ENCODE measurements at places on chromosomes 2 and 18.

- no peak for DNase-seq
Observed at GRCh38 chr2:150853263-150853662, 365.8 kb upstream of the RND3 start.

DNA sequence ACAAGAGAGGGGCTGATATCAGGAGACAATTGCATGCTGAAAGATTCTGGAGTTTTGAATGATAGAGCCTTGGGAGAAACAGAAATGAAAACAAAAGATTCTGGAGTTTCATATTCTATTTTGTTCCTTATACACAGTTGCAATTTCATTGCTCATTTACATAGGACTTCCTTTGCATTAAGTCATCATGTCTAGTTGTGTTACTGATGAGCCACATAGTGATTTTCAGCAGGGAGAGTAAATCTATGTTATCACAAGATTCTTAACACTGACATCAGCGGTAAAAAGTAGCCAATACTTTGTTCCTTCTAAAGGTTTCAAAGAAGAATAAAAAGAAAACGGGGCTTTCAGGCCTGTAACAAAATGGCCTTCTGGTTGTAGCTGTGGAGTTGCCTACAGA lies 7.1 kb downstream of the ADAM17 start:
- no peak for DNase-seq

DNA sequence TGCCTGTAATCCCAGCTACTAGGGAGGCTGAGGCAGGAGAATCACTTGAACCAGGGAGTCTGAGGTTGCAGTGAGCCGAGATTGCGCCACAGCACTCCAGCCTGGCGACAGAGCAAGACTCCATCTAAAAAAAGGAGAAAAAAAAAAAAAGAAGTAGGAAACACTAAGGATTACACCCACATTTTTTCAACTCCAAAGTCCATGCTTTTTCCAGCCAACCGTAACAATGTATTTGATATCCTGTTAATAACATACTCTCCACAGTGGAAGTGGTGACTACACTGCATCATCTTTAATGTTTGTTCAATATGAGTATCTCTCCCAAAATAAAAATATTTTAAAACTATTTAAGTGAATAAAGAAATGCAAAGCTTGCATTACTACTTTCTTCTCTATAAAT lies 481.6 kb upstream of the ACVR2A start:
- no peak for DNase-seq

DNA sequence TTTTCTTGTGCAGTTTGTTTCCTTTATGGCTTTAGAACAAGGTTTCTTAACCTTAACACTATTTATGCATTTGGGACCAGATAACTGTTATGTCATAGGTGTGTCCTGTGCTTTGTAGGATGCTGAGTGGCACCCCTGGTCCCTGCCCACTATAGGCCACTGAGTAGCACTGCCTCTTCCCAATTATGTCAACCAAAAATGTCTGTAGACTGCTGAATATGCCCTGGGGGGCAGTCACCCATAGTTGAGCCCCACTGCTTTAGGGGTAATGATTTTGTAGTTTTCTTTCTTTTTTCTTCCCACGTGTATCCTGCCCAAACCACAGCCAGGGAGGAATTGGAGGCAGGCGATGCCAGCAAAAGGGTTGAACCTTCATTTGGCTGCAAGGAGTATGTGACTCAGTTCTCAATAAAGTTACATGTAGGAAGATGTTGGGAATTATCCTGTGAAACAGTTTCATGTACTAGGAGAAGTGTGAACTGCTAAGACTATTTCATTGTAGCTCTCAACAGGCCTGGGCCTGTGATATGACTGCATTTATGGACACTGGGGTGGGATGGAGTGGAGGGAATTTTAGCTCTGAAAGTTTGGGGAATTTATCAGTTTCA lies 65.7 kb downstream of the FMNL2 start:
- no peak for DNase-seq

DNA sequence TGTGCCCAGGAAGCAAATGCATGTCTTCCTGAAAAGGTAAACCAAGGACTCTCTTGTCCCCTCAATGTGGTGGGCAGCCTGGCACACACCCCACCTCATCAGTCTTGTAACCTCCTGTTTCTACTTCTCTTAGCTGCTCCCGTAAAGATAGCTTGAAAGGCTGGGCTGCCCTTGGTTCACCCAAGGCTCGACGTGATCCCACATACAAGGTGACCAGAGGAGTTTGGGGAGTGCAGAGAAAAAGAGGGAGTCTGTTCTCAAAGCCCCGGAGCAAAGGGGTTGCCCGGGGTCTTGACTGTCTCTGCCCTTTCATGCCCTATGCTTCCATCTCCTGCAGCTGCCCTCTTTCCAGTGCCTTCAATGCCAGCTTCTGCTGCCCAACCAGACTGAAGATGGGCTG lies 18.3 kb upstream of the FOSL2 start:
- DNase-seq, result no peak

- no peak for DNase-seq
Observed at GRCh38 chr2:238910751-238911351, 63.0 kb downstream of the TWIST2 start.

DNA sequence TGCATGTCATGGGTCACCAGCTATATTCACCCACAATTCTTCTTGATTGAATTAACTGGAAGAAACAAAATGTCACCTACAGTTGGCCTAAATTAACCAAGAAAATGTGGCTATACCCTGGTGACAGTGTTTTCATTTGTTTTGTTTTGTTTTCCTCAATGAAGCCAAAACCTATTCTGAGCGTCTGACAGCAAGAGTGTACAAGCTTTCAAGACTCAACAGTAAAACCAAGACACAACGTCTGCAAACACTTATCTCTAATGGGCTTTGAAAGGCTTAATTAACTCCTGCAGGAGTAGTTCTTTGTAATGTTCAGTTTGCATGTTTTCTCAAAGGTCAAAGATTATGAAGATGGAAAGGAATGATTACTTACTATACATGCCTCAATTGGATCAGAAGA lies 827.6 kb upstream of the KLHL29 start:
- no peak for DNase-seq

DNA sequence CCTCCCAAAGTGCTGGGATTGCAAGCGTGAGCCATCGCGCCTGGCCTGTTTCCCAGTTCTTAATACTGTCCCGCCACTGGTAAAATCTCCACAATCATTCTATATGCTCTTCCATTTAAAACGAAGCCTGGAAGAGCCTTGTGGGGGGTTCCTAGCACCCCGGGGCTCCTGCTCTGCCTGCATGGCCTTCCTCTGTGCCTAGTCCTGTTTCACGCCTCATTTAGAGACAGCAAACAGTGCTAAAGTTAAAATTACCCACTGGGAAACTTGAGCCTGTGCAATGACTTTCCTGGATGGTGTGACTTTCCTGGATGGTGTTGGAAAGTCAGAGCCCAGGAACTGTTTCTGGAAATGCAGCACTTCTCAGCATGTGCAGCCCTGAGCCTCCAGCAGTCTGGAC lies 55.0 kb downstream of the INPP5D start:
- no peak for DNase-seq

- DNase-seq, result no peak
Observed at GRCh38 chr18:44216169-44216568, 464.5 kb upstream of the SETBP1 start.

GRCh38 chr2:112481050-112481527 lies 867 bp upstream of the TTL start:
- peak; percentile 86 for DNase-seq

- DNase-seq, result no peak
Observed at GRCh38 chr18:31574359-31574758, 17.3 kb upstream of the TTR start.

- no peak for DNase-seq
Observed at GRCh38 chr2:2913601-2914120, 464.0 kb downstream of the EIPR1 start.

DNA sequence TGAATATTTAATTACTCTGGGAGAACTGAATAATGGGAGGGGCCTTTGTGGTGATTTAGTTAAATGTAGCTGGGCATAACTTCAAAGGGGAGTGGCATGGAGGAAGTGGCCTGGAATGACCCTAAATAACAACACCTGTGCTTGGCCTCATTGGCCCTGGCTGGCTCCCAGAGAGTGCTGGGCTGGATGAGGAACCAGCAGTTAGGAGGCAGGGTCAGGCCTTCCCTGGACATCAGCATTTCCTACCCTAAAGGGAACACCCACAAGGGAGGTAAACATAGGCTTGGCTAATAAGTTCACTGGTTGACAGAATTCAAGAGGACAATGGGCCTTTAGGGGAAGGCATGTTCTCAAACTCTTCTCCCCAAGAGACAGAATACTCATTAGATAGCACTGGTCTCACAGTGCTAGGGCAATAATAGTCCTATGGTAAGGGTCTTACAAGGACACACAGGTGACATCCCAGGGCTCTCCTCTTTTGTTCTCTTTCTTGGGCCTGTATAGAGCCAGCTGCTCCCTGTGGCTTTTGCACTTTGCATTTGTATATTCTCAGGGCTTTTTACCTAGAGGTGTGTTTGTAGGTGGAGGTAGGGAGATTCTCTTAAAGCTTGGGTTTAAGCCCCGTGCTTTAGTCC lies 106.8 kb downstream of the ZNF519 start:
- DNase-seq, result no peak

DNA sequence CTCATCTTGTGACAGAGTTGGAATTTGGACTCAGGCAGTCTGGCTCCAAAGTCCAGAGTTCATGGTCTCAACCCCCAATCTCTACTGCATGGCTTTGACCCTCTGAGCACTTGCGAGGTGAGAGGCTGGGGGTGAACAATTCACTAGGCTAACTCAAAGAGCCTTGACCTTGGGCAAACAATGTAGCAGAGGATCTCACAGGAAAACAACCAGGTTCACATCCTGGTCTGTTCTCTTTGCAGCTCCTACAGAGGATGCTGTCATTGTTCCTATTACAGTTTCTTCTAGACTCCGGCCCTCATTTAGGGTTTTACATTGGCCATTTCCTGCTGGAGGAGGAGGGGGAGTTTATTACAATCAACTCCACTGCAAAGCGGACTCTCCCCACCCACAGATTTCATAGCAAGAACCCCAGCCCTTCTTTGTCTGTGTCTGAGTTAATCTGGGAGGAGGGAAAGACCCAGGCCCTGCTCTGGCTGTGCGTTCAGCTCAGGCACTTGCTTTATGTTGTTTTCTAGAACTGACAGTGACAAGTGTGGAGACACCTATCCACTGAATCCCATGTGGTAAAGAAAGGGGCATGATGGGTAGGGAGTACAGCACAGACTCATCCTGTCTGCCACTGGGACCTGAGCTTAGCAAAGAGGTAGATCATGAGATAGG lies 101.6 kb downstream of the LBH start:
- DNase-seq, result peak; percentile 83

- no peak for DNase-seq
Observed at GRCh38 chr2:218999881-219000568, 6.8 kb upstream of the CRYBA2 start.

DNA sequence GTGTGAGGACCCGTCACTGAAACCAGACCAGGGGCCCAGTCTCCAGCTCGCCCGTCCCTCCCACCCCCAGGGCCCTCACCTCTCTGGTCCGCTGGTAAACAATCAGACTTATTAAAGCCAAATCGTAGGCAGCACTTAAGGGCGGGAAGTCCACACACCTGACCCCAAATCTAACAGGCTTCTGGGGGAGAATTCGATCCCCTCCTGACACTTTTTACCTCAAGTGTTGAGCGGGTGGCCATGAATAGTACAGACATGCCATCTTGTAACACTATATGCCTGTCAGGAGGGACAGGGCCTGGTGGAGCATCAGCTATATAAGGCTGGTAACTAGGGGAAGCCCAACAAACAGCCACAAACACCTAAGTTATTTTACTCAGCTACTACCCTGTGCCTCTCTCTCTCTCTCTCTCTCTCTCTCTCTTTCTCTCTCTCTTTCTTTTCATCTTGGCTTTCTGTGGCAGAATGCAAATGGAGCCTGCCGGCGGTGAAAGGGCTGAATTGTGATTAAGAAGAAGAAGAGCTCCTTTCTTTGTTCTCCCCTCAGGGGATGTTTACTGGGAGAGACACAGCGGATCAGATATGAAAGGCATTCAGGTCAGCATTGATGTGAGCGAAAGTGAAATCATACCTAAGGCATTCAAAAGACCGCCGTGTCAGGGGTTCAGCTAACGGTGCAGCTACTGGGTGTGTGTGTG lies 9.5 kb downstream of the ZEB2 start:
- peak; percentile 48 for DNase-seq

DNA sequence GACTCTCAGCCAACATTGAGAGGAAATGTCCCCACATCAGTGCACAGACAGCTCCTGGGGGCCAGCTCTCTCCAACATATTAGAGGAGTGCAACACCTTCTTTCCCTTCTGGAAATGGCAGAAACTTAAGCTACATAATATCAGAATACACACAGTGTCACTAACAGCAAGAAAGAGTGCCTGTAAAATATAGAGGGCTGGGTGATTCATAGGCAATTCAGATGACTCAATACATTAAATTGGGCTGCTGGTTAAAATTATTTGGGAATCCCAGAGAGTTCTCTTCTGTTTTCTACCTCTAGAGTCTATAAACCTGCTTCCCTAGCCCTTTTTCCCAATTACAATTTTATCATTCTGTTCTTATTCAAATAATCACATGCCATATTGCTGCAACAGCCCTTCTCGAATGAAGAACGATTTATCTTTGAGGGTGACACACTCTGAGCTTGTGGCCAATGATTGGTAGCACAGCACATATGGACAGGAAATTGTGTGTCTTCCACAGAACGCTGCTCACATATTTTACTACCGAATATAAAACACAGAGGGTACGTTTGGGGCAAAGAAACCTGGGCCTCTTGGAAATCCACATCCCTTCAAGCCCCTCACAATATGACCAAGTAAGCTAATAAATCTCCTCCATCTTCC lies 381.2 kb downstream of the MBD2 start:
- no peak for DNase-seq

DNA sequence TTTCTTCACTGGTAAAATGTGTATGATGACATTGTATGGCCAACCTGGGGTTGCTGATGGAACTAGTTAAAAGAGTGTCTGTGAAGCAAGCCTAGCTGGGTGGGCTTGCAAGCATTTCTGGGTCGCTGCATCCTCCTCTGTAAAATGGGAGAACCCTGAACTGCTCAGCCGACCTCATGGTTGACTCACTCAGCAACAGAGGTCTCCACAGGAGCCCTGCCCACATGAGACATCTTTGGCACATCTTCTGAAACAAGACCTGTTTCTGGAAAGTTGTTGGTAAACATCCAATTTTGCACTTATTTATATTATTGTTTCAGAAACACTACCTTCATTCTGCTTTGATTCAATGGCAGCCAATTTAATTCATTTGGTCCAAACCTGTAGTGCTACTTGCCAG lies 52.6 kb downstream of the BCL11A start:
- DNase-seq, result no peak

DNA sequence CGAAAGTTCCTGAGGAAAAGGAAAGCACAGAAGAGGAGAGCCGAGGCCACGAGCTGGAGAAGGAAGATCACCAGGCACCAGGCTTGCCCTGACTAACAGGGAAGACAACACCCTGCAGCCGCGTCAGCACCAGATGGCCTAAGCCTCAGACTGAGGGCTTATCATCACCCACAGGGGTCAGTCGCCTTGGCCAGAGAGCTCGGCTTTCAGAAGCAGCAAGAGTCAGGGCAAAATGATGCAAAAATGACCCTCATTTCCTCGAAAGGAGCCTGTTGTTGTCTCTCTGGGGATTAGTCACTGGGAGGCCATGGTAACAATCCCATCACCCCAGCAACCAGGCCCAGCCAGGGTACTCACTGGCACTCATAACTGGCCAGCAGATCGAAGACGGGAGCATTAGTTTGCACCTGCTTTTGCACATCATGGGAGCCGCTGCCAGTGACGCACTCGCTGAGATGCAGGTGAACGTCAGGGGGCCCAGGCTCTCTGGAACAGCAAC lies 42.7 kb upstream of the ZFP36L2 start:
- no peak for DNase-seq

DNA sequence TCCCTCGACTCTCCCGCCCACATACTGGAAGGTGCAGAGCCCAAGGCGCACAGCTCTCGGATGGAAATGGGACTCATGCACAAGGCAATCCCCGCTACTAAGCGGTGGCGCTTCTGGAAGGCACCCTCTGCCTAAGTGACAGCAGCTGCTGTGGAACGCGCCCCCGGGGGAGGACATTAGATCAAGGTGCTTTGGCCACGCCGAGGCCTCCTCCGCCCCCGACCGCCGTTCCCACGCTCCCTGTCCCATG lies 202 bp downstream of the MCEE start:
- DNase-seq, result no peak

Measured in stimulated activated naive CD8-positive, alpha-beta T cell treated with anti-CD3 and anti-CD28 coated beads, Interleukin-15, amount 100 ng/mL, for 72 hours (primary cell).